Naive B cell (primary cell): ENCODE measurements at places on chromosomes 12 and 14. TPM values are rescaled to one million over a fixed set of nuclear protein-coding genes. Genes with fewer than 3 reads are reported as not detected.

DNA sequence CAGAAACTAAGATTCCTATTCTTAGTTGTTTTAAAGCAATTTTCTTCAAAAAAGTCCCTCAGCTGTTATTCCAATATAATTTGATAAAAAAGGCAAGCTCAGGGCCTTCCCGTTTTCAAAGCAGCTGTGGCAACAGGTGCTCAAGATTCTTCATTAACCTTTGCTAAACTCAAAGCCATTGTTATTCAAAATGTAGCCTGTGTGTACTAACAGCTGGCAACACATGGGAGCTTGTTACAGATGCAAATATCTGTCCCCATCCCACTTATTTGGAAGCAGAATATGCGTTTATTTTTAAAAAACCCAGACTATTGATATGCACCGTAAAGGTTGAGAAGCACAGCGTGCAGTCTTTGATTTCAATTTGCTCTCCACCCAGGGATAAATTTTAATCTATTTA is 210.4 kb upstream of the SYT10 start:
- H3K27me3 ChIP-seq = no peaks in the 10 kb centered on the region
- H3K36me3 ChIP-seq = no peaks in the 10 kb centered on the region
- no peaks in the 10 kb centered on the region for H3K4me1 ChIP-seq

PRB4 gene
- polyA plus RNA-seq = not detected

AICDA gene
- not detected for polyA plus RNA-seq

DNA sequence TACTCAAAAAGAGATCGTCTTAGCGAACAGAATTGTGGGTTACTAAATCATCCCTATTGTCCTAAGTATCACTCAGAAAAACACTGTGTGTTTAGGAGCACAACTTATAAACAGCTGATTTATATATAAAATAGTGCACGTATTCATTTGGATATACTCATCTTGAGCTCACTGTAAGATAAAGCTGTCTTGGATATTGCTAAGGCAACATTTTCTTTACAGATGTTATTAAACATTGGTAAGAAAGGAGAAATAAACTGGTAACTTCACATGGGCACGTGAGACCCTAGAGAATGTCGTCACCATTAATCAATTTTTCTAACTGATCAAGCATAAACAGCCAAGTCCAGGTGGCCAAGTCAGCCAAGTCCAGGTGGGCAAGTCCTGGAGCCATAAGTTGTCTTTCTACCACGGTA is 1.7 kb downstream of the PAWR start:
- peak overlapping the region; percentile 96 for H3K27ac ChIP-seq
- no peaks in the 10 kb centered on the region for H3K36me3 ChIP-seq
- peaks cover 33% of the 10 kb centered on the region for H3K4me1 ChIP-seq
- peak overlapping the region; percentile 92 for H3K4me3 ChIP-seq
- DNase-seq = no peak

DNA sequence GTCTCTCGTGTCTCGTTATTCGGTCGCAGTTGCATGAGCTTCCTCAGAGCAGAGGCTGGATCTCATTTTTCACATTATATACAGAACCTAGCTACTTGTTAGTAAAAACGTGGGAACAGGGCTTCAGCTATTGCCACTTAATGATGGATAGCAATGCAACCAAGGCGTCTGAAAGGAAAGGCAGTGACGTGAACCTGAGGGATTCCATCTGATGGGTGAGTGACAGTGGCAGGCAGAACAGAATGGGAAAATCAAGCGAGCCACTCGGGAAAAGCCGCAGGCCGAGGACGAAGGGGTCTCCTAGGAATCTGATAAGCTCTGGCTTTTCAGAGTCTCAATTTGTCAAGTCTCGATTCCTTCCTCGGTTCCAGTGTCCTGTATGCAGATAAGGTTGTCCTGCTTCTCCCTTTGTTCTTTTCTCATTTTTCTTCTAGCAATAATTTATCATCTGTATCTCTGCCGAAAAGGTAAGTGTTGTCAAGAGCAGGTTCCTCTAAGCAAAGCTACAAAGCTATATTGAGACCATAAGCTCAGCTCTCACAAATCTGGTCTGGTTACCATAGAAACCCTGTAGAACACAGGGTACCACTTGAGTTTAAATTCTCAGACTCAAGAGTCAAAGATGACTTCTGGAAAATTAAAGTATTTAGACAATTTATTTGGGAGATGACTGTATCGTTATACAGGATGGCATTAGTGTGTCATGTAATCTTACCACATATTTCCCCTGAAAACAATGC is 416.6 kb downstream of the GLT1D1 start:
- no peaks in the 10 kb centered on the region for H3K4me1 ChIP-seq
- H3K27me3 ChIP-seq = no peaks in the 10 kb centered on the region
- no peak overlapping the region for H3K27ac ChIP-seq
- H3K36me3 ChIP-seq = no peaks in the 10 kb centered on the region

GRCh38 chr14:22572562-22573058 is 16.4 kb downstream of the DAD1 start:
- H3K36me3 ChIP-seq = no peaks in the 10 kb centered on the region
- H3K27ac ChIP-seq = peak overlapping the region; percentile 34
- no peak for DNase-seq
- H3K4me1 ChIP-seq = peaks cover 23% of the 10 kb centered on the region
- no peak overlapping the region for H3K4me3 ChIP-seq

USP44 gene
- polyA plus RNA-seq = 8.4 TPM

DYRK2 gene
- polyA plus RNA-seq = 62.0 TPM

DNA sequence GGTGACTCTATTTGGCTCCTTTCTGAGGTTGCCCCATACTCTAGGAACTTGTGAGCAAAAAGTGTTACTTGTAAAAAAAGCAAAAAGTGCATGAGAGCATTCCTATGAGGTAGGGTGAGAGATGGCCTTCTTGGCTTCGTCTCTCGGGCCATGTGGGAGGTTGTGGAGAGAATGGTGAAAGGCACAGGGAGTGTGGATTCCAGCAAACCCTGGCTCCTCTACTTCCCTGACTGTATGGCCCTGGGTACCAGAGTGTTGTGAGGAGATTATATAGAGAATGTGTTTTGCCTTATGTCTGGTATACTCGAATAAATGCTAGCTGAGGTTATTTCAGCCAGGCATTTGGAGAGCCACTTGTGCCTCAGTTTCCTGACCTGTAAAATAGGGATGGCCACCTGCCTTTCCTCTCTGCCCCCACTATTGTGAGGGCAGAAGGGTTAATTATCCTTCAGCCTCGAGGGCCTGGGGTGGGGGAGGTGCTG is 11.0 kb downstream of the PLEKHG3 start:
- peaks cover 24% of the 10 kb centered on the region for H3K36me3 ChIP-seq
- peaks cover 10% of the 10 kb centered on the region for H3K27me3 ChIP-seq
- no peaks in the 10 kb centered on the region for H3K4me1 ChIP-seq
- no peak for DNase-seq

GLS2 gene
- 1.9 TPM for polyA plus RNA-seq

GRCh38 chr12:69704357-69704756 is 5.3 kb upstream of the BEST3 start:
- H3K27me3 ChIP-seq = peaks cover 32% of the 10 kb centered on the region
- DNase-seq = no peak
- H3K4me3 ChIP-seq = no peak overlapping the region
- no peaks in the 10 kb centered on the region for H3K36me3 ChIP-seq
- H3K27ac ChIP-seq = no peak overlapping the region

UBC gene
- 741 TPM for polyA plus RNA-seq

- H3K36me3 ChIP-seq = no peaks in the 10 kb centered on the region
- DNase-seq = no peak
Observed at GRCh38 chr12:115343008-115343407, 659.0 kb upstream of the TBX3 start.

DNA sequence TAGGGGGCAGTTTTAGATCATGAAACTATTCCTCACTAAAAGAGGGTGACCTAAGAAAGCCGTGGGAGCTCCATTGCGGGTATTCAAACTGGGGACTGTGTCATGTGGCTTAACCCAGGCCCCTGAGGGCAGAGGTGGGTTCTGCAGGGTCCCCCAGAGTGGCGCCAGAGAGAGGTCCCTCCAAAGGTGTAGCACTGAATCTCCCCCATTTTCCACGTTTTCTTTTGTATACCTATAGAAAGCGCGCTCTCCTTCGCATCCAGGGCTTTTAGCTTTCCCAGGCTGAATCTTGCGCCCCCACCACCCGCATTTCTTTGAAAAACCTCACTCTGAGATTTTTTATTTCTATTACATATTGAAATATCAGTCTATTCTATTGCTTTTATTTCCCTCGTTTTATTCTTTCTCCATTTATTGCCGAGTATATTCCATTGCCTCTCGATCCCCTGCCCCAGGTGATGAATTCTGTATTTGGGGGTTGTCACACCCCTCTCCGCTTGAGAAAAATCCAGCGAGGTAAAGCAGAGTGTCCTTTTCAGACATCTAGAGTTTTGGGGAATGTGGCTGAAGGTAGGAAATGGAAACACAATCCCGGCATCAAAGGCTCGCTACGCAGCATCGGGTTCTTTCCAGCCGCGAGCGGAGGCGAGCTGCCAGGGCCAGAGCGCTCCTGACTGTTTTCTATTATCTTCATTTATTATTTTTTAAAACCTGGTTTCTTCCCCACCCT is 870 bp upstream of the HOXC13 start:
- H3K4me3 ChIP-seq = no peak overlapping the region
- no peak overlapping the region for H3K27ac ChIP-seq
- H3K4me1 ChIP-seq = peaks cover 20% of the 10 kb centered on the region
- no peak for DNase-seq
- no peaks in the 10 kb centered on the region for H3K36me3 ChIP-seq
- H3K27me3 ChIP-seq = peaks cover 72% of the 10 kb centered on the region

PPP4R3A gene
- 112 TPM for polyA plus RNA-seq

ACVRL1 gene
- polyA plus RNA-seq = not detected

DNA sequence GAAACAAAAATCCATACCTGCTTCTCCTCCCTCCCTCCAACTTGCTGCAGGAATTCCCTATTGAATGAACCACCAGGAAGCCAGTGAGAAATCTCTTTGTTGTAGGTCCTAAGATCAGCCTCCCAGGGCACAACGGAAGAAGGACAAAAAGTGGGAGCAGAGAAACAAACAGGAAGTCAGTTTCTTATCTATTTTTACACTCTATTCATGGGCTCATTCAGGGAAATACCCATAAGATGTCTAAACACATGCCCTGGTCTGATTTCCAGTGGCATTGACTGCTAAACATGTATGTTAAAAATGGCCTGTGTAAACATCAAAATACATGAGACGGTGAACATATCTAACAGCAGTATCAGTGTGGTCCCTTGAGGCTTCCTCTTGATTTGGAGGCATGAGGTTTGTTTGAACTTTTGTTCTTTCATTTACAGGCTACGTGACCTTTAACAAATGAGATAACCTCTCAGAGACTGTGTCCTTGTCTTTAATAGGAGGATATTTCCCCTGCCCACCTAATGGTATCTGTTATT is 18.8 kb downstream of the GPR65 start:
- DNase-seq = no peak
- peaks cover 29% of the 10 kb centered on the region for H3K4me1 ChIP-seq
- no peaks in the 10 kb centered on the region for H3K36me3 ChIP-seq
- no peak overlapping the region for H3K4me3 ChIP-seq
- no peaks in the 10 kb centered on the region for H3K27me3 ChIP-seq

CEBPE gene
- polyA plus RNA-seq = 0.61 TPM

ADAMTS20 gene
- not detected for polyA plus RNA-seq

DNA sequence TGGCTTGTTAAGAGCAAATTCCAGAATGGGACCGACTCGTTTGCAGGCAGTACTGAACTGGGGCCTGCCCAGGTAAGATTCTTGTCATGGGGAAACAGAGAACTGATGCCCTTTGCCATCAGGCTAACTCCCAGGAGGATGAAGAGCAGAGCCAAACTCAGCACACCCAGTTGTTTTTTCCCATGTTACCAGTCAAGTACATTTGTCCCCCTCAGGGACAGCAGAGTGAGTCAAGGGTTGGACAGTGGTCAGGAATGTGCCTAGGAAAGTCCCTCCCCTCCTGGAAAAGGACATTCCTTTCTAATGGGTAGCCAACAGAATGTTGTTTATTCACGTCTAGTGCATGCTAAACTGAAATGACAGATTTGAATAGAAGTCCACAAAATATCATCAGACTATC is 1.6 kb downstream of the ART4 start:
- DNase-seq = no peak
- no peaks in the 10 kb centered on the region for H3K27me3 ChIP-seq
- no peak overlapping the region for H3K27ac ChIP-seq
- H3K36me3 ChIP-seq = no peaks in the 10 kb centered on the region
- H3K4me1 ChIP-seq = peaks cover 13% of the 10 kb centered on the region

DNA sequence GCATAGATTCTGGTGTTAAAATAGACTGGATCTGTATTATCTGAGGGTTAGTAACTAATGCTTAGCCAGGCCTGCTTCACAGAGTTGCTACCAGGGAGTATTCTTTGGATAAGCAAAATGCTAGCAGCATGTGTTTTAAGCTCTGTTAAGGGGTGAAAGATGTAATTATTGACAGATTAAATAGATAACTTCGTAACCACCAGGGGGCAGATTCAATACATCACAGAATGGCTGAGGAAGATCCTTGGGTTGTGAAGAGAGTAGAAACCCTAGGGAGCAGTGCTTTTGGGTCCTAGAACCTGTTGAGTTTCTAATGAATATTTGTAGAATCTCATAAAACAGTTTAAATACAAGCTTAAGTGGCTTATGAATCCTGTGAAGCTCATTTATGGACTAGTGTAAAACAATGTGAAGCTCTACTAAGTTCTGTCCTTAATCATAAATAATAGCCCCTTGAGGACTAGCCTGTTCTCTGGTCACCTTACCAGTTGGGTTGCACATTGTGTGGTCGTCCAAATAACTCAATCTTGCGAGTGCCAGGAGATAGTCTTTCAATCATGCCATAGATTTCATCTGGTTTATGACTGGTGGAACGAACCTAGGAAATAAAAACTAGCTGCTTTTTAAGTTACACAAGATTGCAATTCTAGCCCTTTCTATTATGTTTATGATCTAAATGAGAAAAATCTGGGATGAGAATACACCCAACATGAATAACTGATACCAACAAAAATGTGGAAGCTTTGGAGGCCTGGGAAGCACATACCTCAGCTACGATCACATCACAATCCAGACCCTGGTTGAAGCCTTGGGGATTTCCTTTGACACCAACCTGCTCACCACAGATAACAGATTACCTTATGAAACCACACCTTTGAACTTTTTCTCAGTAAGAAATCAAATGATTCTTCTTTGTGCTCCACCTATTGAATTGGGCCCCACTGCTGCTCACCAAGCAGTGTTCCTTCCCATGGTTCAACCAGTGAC is 12.3 kb downstream of the METTL3 start:
- H3K36me3 ChIP-seq = peaks cover 10% of the 10 kb centered on the region
- no peaks in the 10 kb centered on the region for H3K27me3 ChIP-seq
- peak; percentile 29 for DNase-seq
- no peak overlapping the region for H3K4me3 ChIP-seq
- H3K4me1 ChIP-seq = peaks cover 3% of the 10 kb centered on the region

DNA sequence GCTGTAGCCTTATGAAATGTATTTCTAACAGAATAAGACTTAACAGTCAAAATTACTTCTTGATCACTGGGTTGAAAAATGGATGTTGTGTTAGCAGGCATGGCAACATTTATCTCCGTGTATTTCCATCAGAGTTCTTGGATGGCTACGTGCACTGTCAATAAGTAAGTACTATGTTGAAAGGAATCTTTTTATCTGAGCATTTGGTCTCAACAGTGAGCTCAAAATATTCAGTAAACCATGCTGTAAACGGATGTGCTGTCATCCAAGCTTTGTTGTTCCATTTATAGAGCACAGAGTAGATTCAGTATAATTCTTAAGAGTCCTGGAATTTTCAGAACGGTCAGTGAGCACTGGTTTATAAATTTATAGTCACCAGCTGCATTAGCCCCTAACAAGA is 15.5 kb downstream of the SCAF11 start:
- H3K27me3 ChIP-seq = no peaks in the 10 kb centered on the region
- H3K4me3 ChIP-seq = no peak overlapping the region
- DNase-seq = no peak

SYT1 gene
- 0.29 TPM for polyA plus RNA-seq

AKAP5 gene
- 0.53 TPM for polyA plus RNA-seq
